NCI-H460 (cell line): ENCODE measurements at places on chromosomes 4 and X.

DNA sequence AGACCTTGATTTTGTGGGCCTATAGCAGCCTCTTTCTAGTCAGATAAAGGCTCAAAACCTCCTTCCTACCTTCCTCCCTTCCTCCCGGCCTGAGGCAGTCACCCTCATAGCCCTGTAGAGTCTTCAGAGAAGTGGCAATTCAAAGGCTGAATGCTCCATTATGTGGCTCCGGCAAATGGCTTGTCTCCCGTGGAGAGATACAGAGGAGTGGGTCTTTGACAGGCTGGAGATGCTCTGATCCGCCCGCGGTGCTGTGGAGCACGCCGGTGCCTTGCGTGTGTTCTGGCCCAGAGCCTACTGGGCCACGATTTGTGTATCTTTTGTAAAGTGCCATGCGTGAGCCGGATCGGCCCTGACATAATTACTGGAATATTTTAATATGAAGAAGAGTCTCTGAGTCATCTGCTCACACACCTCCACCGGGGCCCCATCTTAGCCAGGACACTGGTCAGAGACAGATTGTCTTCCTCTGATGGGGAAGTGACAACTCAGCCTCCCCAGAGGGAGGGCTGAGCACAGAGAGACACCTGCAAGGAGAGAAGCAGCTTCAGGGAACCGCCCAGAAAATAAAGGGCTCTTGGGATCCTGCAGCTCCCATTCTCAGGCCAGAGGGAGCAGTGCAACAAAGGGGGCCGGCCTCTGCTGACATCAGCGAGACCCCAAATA, 88.7 kb downstream of the DCTD start:
- no peak for DNase-seq

GRCh38 chr4:884896-885295, 47.2 kb downstream of the GAK start:
- no peak for DNase-seq

DNA sequence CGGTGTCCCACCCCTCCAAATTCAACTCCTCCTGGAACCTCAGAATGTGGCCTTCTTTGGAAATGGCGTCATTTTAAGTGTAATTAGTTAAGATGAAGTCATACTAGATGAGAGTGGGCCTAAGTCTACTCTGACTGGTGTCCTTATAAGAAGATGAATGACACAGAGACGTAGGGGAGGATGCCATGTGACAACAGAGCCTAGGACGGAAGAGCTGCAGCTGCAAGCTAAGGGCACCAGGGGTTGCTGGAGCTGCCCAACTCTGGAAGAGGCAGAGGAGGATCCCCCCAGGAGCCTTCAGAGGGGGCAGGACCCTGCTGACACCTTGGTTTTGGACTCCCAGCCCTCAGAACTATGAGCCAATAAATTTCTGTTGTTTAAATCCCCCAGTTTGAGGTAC, 115.1 kb downstream of the STK32B start:
- no peak for DNase-seq

DNA sequence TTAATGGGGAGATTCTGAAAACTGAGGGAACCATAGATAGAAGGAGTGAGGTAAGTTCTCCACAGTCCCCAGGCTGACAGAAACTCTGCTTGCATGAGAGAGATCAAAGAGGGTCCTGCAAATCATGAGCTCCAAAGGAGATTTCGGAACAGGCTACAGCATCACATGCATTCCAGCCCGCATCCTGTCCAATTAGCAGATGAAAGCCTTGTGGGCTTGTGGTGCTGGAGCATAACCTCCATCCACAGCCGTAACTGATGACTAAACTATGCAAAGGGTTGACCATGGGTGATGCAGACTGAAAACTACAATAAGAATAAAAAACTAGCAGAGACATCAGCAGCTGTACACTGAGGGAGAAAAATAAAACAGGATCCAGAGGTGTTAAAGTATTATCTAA, 654.5 kb downstream of the TLL1 start:
- no peak for DNase-seq

DNA sequence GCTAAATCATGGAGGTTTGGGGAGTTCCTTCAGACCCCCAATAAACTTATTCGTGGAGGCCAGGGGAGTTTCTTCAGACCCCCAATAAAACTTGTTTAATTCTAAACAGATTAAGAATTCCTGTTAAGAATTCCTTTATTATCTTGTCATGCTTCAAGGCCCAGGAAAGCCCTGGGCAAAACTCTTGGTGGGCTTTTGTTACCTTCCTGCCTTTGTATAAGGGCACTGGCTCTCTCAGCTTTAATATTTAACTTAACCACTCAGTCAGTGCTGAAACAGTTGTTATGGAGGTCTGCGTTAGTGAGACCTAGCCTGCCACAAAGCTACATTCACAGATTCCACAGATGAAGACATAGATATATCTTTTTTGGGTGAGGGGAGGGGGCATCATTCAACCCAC, 29.0 kb upstream of the LGI2 start:
- no peak for DNase-seq

DNA sequence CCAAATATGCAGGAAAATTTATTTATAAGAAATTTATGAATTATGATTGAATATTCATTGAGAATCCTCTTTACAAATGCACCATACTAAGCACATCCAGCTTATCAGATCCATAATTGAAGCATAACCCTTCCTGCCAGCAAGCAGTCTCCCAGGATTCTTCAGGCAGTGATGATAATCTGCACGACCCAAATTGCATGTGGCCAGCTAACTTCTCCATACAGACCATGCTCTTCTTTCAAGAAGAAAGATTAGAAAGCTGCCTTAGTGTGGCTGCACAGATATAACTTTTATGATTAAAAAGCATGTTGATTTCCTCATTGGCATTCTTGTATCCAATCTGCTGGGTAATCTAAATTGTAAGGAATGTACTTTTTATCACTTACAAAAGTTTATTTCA, 3.3 kb upstream of the CBR4 start:
- DNase-seq = no peak

- DNase-seq = no peak
Observed at GRCh38 chr4:3703343-3703676, 62.9 kb upstream of the ADRA2C start.

DNA sequence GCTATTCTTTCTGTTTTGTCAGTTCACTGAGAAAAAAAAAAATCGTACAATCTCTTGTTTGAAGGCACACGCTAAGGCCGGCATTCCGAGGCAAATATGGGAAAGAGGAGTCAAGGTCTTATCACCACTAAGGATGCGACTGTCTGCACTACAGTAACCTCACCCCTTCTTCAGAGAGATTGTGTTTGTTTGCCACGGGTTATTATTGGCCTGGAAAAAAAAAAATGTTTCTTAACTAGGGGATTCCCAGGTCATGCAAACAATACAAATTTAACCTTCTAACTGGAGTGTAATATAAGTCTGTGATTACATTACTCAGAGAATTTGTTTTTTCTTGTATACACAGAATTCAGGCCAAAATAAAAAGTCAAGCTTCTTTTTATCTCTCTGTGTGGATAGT, 168.3 kb downstream of the TMA16 start:
- DNase-seq = no peak

DNA sequence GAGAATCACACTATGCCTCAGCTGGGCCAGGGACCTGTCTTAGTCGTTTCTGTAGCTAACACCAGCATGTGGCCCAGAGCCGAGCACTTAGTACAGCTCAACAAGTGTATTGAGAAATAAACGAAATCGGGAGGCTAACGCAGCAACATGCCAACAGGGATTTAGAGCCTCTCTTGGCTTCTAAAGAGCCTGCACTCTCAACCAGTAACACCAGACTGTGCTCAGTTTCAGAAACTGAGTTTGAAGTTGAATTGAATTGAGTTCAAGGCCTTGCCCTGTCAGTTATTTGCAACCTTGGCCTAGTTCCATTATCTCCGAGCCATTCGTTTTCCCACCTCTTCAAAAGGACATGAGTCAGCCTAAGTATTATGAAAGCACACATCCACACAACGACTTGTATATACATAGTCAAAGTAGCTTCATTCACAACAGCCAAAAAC, 71.3 kb upstream of the LDB2 start:
- no peak for DNase-seq

DNA sequence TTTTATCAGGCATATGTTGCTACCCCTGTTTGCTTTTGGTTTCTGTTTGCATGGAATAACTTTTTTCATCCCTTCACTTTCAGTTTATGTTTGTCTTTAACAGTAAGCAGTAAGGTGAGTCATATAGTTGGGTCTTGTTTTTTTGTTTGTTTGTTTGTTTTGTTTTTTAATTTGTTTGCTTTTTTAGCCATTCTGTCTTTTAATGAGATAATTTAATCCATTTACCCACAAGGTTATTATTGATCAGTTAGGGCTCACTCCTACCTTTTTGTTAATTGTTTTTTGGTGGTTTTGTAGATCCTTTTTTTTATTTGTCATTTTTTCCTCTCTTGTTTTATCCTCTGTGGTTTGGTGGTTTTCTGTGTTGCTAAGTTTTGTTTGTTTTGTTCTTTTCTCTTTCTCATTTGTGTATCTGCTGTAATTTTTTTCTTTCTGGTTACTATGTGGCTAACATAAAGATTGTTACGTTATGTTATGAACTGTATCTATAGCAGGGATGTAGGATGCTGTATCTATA, 379.5 kb upstream of the MAD2L1 start:
- DNase-seq = no peak

DNA sequence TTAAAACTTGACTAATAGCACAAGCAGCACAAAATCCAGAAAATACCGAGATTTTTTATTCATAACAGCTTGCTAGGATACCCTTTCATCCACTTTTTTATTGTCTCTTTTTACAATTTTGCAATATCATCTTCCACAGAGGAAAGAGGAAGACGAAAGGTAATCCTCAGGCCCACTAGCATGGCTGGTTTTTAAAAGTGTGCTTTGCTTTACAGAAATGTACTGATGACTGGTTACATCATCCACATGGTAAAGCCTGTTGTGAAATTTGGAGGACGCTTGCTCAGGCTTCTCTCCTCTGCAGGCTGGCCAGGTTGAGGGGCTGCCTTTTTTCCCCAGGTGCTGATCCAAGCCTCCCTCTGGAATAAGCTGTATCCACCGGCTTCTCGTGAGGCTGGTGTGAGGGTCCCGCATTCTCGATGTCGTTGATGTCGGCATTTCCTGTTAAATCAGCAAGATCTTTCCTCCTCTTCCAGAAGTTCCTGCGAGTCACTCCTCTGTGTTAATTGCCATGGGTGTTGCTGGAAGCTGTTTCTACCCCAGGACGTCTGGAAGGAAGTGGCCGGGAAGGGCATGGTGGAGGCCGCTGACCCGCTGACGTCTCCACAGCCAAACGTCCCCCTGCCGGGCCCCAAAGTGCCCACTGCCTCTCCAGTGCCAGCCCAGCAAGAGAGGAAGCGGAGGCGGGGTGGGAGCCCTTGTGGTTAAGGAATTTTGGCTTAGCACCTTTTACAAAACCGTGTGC, 5.8 kb upstream of the DGKQ start:
- peak; percentile 24 for DNase-seq

GRCh38 chr4:186685767-186686183, 37.9 kb downstream of the FAT1 start:
- peak; percentile 30 for DNase-seq

DNA sequence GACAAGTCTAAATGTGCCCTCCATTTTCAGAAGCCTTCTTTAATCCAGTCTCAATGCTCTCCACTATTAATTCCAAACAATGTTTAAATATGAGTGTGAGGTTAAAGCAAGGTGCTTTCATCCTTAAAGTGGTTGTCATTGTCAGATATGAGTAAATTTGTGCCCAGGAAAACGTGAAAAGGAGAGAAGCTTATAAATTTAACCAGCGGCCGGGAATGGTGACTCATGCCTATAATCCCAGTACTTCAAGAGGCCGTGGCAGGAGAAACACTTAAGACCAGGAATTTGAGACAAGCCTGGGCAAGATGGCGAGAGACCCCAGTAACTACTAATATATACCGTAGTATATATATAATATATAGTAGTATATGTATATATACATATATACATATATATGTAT, 270.0 kb downstream of the ARHGAP24 start:
- no peak for DNase-seq

GRCh38 chrX:133414406-133415275, 648 bp downstream of the GPC4 start:
- no peak for DNase-seq

GRCh38 chr4:184347251-184348239, 126.8 kb downstream of the IRF2 start:
- DNase-seq = peak; percentile 48

- no peak for DNase-seq
Observed at GRCh38 chr4:108586778-108587177, 33.6 kb upstream of the RPL34 start.

GRCh38 chr4:107561481-107561880, 158.6 kb downstream of the PAPSS1 start:
- peak; percentile 19 for DNase-seq

GRCh38 chr4:87823200-87823599, 9.6 kb upstream of the MEPE start:
- DNase-seq = no peak

GRCh38 chr4:185504098-185505047, 30.9 kb downstream of the PDLIM3 start:
- peak; percentile 39 for DNase-seq

DNA sequence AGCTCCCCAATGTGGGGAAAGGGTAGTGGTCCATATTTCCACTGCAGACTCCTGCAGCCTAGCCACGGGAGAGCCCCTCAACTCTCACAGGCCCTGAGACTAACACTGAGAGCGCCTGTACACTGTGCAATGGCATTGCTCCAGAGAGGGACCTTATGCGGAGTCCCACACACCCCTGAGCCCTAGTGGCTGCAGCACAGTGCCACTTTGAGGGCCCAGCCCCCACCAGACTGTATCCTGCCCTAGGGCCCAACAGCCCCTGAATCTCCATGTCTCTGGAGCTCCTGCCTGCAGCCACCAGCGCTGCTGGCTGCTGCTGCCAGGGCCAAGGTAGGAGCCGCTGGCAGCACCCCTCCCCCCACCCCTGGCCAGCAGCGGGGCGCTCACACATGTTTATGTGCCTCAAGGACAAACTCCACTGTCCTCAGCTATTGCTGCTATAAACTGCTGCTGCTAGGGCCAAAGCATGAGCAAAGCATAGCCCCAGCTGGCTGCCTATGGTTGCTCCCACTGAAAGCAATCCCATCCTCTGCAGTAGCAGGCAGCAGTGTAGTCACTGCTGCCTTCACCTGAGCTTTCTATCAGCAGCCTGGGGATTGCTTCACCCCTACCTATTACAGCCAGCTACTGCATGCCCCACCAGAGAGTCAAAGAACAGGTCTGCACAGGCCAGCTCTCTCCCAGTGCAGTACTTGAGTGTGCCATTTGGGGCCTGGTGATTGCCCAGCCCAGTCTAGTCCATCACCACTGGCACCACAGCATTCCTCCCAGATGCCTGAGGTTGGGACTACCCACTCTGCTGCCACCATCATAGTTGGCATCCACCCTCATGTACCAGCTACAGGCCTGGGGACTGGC, 24.3 kb downstream of the TMEM154 start:
- no peak for DNase-seq
